ENCODE measurements at places on chromosomes 3 and 15.
A peak's percentile ranks its signal among the peaks of the same experiment; 100 is the strongest.

DNA sequence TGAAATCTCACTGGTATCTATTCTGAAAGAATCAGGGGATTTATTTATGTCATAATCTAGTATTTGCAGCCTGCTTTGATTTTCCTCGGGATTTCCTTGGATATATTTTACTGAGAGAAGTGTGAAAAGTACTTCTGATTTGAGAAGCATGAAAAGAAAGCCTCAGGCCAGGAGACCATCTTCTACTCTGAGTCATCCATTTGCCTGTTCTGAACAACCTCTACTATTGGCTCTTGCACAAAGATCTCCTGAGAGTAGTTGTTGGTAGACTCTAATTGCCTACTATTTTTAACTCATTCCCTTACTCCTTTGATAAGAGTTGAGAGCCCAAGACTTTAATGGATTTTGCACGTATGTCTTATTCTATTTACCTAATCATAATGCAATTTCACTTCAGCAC, 318.9 kb downstream of the BCHE start:
- no peak for DNase-seq

DNA sequence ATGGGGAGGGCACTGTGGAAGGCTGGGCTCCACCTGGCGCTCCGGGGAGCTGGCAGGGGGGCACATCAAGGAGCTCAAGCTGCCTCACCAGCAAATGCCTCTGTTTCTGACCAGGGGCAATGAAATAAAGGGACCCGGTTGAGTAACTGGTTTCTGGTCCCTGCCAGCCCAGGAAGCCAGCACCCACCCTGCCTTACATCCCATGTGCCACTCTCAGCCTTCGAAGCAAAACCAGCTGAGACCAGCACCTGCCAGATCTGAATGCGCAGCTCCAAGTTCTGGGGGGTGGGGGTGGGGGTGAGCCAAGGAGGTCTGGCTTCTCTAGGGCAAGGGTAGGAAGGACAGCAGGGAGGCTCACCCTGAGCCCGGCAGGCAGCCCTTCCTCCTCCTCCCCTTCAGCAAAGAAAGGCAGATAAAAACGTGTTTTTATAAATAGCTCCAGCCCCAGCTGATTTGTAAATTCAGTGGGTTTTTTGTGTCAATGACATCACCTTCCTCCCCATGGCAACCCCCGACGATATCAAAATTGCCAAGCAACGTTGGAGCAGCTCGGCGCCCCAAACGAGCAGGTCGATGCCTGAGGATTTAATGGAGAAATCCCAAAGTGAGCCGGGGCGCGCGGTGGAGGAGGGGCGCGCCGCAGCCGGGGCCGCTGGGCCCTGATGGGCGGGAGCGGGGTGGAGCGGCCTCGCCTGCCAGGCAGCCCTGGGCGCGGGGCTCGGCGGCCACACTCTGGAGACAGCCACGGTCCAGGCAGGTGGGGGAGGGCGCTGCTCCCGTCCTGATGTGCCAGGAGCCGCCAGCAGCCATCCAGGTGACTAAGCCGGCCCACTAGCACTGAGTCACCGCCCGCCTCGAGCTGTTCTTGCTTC, at the start of gene PAK6:
TSS of gene PAK6 (plus strand) at position 532 of the 872 bp plus-strand sequence. CDS start 25,723 bp downstream, outside the sequence.
- no peak for DNase-seq

DNA sequence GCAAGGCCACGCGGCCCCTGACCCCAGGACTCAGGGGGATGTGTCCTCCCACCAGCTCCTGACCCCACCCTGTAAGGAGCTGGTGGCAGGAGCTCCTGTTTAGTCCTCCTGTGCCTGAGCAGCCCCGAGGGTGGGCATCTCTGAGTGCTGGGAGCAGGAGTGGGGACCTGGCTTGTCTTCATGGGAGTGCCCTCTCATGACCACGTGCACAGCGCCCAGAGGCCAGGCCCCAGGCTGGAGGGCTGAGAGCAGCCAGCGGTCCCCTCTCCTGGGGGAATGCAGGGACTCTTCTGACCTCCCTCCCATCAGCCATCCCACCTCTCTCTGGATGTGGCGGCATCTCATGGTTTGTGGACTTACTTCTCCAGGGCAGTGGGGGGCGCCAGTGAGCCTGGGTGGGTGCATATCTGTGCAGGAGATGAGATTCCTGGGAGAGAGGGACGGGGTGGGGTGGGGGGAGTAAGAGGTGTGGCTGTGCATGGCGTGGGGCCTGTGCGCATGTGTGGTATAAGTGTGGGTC, 205.6 kb downstream of the TBC1D2B start:
- no peak for DNase-seq

DNA sequence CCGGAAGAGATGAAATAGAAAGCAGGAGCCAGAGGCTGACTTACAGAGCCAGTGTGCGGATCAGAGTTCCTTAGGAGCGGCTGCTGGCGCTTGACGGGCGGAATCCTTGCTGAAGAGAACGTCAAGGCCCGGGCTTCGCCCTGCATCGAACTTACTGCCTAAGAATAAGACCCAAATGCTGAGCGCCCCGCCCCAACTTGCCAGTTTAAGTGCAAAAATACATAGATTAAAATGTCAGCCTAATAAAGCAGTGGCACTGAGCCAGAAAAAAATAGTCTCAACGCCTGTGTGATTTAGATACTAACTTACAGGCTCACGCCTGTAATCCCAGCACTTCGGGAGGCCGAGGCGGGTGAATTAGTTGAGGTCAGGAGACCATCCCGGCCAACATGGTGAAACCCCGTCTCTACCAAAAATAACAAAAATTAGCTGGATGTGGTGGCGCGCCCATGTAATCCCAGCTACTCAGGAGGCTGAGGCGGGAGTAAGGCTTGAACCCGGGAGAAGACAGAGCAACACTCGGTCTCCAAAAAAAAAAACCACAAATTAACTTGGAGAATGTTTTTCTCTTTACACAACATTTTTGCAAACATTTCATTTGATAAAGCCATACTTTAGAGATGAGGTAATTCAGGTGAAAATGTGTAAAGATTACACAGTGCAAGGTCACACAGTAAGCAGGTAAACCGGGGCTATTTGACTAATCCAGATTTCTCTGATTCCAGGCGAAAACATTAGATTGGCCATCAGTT, 1.2 kb upstream of the UBP1 start:
- DNase-seq = no peak

DNA sequence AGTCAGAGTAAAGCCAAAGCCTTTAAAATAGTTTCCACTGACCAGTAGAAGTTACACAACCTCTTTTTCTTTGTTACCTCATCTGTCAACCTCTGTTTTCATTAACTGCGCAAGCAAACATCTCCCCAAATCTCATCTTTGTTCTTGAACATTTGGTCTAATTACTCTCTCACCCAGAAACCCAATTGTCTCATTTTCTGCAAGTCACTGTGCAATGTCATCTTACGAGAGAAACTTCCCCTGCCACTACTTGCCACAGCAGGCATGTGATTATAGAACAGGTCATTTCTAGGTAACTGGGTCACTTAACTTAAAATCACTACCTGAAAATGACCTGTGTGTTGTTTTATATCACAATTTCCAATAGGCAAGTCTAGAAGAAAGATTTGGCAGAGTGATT, 159.4 kb downstream of the SI start:
- DNase-seq = no peak

- no peak for DNase-seq
Observed at GRCh38 chr3:73808862-73809509, 184.2 kb upstream of the PDZRN3 start.

DNA sequence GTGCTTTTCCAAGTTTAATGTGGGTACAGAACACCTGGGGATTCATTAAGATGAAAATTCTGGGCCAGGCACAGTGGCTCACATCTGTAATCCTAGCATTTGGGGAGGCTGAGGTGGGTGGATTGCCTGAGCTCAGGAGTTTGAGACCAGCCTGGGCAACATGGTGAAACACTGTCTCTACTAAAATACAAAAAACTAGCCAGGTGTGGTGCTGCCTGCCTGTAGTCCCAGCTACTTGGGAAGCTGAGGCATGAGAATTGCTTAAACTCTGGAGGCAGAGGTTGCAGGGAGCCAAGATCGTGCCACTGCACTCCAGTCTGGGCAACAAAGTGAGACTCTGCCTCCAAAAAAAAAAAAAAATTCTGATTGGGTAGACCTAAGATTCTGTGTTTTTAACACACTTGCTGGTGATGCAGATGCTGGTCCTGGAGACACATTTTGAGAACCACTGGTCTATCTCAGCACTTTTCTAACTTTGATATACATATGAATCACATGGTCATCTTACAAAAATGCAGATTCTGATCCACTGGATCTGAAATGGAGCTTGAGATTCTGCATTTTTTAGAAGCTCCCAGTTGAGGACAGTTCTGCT, 223.8 kb upstream of the SATB1 start:
- no peak for DNase-seq

DNA sequence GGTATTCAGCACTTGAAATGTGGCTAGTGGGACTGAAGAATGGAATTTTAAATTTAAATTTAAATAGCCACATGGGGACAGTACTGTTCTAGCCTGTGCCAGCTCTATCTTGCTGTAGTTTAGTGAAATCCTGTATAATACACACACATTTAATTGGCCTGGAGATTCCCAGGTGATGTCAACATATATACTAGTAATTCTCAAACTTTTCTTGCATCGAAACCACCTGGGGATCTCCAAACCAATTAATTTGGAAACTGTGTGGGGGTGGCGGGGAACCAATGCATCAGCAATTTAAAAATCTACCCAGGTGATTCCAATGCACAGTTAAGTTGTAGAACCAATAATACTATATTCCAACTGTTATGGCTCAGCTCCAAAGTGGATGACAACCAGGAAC, 228.9 kb upstream of the MRPL3 start:
- no peak for DNase-seq

DNA sequence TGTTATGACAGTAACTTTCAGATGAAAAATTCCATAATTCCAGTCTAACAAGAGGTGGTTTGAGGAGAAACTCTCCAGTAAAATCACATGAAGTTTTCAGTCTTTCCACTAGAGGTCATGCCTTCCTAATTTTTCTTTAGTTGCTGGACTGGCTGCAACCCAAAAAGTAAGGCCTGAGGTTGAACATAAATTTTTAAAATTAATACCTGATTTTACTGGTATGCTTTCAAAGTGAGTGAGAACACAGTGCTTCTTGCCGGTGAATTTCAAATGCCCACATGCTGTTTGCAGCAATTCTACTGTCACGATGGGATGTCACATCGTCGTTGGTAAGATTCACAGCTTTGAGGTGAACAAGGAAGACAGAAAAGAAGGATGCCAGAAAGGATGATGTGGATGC, 89.0 kb upstream of the FGF12 start:
- no peak for DNase-seq

DNA sequence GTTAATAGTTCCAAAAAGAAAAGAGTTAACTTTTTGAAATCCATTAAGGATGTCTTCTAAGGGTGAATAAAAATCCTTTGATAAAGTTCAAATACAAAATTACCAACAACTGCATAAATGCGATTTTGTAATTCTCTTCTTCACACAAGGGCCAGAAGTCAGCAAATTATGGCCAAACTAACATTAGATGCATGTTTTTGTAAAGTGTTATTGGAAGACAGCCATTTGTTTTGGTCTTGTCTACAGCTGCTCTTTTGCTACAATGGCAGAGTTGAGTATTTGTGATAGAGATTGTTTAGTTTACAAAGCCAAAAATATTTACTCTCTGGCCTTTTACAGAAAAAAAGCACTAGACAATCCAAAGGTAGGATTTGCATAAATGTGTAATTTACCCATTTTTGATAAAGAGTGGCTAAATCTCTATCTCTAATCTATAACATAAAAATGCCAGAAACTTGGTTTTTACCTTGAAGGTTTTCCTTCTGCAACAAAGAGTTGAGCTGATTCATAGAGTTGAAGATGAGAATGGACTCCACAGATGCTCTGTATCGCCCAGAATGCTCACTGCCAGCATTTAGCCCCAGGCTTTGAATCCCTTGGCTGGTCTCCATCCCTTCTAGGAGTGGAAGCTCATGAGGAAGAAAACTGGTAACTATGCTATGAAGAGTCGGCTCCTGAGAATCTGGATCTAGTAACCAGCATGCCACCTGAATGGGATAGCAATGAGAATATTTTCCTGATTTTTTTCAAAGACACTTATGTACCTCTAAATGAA, 64.5 kb downstream of the POLQ start:
- DNase-seq = no peak

GRCh38 chr3:58421004-58421403, 12.6 kb downstream of the PDHB start:
- DNase-seq = no peak

GRCh38 chr3:37934631-37935289, 55.8 kb upstream of the VILL start:
- DNase-seq = peak; percentile 16

DNA sequence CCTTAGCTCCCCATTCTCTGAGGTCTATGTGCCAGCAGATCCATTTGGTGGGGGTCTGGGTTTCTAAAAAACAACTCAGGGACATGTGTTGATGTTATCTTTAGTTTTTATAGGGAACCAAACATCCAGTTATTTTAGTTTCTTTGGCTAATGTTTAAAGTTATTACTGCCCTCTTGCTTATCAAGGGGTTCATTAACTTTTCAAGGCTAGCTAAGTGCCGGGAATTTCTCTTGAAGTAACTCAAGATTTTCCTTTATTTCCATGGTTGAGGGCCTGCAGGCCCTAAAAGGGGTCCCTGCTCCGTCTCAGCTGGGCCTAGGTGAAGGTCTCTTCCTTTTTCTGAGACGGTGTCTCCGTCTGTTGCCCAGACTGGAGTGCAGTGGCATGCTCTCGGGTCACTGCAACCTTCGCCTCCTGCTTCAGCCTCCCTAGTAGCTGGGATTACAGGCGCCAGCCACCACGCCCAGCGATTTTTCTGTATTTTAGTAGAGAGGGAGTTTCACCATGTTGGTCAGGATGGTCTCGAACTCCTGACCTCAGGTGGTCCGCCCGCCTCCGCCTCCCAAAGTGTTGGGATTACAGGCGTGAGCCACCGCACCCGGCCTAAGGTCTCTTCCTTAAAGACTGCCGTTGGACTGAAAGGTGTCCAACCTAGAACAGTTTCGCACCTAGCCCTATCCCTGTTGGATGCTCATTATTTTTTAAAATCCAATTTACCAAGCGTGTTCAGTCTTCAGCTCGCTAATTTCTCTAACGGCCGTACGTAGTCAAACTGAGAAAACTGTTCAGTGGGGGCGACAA, 1.3 kb upstream of the OXSR1 start:
- no peak for DNase-seq

GRCh38 chr15:79206940-79207339, 75.6 kb upstream of the ANKRD34C start:
- no peak for DNase-seq

DNA sequence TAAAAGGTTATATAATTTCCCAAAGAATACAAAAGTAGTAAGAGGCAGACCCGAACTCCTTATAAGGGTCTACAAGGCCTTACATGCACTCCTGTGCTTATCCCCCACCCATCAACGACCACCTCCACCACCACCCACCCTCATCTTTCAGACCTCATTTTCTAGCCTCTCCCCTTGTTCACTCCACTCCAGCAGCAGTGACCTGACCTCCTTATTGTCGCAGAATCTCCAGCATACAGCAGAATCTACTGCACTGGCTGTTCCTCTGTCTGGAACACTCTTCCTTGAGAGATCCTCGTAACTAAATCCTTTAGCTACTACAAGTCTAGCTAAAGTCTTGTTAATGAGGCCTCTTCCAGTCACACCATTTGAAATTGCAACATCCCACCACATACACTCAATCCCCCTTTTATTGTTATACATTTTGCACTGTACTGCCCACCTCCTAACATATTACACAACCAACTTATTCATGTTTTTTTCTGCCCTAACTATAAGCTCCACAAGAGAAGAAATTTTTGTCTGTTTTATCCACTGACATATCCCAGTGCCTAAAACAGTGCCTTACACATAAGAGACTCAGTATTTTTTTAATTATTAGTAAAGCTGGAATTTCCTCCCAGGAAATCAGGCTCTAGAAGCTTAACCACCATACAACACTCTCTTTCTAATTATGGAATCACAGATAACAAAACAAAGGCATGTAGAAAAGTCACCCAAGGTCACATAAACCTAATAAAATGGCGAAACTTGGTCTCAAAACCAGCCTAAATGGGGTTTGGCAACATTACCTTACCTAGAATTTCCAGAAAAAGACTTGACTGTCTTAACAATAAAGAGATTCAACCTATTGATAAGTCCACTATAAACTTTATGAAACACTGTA, 40.2 kb downstream of the ZNF148 start:
- no peak for DNase-seq

All from skeletal muscle cell (primary cell).